ENCODE measurements at places on chromosomes 1 and 21.
A peak's percentile ranks its signal among the peaks of the same experiment; 100 is the strongest.

DNA sequence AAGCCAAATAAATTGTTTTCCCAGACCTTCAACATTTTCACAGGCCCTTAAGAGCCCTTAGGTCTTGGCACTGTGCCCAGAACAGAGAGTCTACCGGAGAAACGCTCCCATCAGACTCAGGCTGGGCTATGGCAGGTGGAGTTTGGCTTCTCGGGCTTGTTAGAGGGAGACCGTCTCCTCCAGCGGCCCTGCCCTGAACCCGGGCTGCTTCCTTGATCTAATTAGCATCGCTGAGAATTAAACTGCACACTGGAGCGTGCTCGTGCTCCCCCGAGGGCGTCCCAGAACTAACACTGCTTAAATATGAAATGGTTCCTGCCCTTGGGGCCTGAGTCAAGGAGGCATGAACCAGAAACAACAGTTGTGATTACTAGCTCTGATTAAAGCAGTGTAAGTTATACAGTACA, 634.4 kb downstream of the MATN1 start:
- DNase-seq: no peak

DNA sequence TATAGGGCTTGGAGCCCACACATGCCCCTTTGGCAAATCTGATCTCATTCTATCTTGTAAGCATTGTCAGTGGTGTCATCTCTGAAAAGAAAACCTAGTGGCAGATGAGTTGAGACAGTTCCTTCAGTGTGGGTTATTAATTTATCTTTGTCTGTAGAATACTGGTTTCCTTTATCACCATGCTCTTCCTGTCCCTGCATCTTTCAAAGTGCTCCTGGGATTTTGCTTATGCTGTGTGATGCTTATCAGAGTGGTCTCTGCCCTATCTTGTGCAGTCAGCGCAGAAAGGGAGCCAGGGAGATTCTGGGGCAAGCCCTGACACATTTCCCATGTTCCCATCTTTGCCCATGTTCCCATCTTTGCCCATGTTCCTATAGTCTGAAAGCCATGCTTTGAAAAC, 402.9 kb downstream of the RWDD3 start:
- no peak for DNase-seq

DNA sequence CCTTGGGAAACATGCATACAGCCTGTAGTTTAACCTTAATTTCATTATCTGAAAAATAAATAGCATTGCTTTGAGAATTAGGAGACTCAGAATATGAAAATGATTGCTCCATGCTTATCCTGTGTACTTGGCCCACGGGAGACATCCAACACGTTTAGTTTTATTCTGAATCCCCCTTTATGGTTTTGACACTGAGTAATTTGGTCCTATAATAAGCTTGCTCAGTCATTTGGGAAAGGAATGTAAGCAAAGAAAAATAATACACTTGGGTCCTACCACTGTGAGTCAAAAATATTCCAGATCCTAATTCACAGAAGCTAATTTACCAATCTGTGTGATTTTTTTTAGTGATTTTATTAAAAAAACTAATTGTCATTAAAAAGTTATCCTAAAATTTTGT, 557.3 kb downstream of the USP25 start:
- DNase-seq: no peak

DNA sequence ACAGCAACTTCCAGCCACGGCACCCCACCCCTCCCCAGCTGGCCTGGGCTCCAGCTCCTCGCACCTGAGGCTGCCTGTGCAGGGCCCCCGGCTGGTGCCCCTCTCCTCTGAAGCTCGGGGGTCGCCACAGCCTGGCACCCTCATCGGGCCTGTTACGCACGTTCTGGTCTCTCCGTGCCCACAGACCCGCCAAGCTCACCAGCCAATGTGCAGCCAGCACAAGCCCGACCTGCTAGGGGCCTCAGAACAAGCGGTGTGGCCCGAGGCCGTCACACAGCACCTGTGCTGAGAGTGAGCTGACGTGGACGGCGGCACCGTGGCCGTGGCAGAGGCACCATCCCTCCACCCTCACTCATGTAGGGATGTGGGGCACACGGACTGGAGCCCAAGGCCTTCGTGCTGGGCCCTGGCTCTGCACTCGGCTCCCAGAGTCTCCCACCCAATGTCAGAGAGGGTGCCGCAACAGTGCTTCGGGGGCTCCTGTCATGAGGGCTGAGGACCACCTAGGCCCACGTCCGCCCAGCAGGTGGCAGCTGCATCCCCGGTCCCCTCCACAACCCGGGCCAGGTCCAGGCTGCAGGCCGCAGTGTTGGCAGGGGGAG, 4.4 kb upstream of the SAMD11 start:
- no peak for DNase-seq

DNA sequence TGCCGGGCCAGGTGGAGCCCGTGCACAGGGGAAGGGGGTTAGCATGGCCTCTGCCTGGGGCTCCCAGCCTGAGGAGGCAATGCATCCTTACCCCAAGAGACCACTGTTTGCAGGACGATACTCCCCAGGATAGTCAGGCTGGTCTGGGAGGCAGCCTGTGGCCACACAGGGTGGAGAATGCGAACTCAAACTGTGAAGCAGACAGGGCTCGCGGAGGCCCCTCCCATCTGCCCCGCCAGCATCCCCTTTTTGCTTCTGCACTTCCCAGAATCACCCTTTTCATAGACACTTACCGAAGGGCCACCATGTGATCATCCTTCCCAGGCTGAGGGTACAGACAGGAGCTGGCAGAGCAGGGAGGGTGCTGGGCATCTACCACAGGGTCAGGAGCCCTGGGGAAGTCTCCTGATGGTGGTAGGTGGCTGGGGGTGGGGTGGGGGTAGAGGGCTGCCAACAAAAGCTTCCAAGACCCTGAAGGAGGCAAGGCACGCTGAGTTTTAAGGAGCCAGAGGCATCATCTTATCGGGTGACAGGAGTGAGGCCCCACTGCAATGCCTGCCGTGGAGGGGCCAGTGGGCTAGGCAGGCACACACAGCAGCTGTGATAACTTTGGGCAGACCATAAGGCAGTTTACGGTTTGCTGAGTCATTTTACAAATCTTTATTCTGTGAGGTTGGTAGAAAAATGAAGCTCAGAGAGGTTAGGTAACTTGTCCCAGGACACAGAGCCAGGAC, 31.3 kb upstream of the BTG2 start:
- no peak for DNase-seq

GRCh38 chr21:46051821-46052675, 45.9 kb upstream of the COL6A2 start:
- no peak for DNase-seq

DNA sequence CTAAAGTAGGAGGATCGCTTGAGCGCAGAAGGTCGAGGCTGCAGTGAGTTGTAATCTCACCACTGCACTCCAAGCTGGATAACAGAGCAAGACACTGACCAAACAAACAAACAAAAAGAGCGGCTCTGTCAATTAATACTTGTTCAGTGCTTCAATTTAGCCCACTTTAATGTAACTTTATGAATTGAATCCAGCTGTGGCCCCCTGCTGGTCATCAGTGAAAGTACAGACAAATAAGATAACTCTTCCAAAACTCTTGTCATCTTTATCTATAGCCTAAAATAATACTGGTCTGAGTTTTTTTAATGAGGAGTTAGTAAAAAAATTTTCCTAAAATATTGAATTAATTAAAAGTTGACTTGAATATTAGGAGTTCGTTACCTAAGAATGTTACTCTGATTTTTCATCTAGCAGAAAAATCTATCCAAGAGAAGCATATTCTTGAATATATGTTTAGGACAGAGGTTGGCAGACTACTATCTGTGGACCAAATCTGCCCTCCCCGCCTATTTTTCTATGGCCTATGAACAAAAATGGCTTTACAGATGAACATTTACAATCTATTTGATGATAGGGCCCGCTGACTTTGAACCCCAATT, 26.1 kb downstream of the ATP5PF start:
- DNase-seq: peak; percentile 13

- DNase-seq: no peak
Observed at GRCh38 chr1:152880907-152881306, 2.8 kb downstream of the SMCP start.

DNA sequence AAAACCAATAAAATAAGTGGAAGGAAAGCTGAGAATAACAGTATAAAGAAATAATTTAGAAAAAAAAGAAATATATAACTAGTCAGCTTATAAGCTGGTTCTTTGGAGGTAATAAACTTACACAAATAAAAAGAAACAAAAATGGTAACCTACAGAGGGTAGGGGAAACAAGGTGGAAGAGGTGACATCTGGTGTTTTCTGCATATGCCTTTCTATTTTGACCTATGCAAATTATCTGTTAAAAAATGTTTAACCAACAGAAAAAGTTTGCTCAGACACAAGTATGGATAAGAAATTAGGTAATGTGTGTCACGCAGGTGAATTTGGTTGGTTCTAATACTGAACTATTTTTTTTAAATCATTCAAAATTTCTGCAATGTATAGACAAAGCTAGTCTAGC, 53.6 kb upstream of the DMRTA2 start:
- DNase-seq: no peak

GRCh38 chr1:55055951-55056631, 16.7 kb downstream of the PCSK9 start:
- no peak for DNase-seq

DNA sequence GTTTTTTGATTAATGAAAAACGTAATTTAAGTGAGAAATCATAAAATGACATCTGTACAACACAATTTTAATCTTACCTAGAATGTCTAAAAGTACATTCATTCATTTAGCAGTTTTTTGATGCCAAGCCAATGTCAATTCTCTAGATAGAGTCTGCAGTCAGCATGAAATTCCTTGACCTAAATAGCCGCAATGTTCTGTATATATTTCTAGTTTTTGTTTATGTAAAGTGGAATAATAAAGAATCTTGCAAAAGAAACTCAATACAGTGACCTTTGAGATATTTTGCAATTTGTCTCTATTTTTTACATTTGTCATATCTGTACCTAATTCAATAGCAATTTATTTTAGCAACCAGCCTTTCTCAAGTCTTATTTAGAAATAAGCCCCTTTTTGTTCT, 176.0 kb downstream of the ATP6V1G3 start:
- DNase-seq: no peak

DNA sequence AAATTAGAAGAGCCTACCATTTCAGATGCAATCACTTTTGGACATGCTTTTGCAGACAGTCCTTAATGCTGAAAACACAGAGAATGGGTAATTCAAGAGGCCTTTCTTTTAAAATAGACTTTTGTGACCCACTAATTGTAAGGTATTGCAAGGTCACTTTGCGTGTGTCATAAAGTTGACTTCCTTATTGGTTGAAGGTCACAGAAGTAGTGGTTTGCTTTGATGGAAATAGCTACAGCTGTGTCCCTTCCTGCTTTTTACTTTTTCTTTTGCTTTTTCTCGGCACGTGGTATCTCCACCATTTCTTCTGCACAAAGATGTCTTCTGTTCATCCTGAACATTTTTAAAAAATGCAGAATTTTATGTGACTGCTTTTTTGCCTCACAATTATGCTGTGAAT, 146.8 kb downstream of the DYRK1A start:
- no peak for DNase-seq

GRCh38 chr1:233435622-233436021, 108.1 kb downstream of the MAP3K21 start:
- no peak for DNase-seq

DNA sequence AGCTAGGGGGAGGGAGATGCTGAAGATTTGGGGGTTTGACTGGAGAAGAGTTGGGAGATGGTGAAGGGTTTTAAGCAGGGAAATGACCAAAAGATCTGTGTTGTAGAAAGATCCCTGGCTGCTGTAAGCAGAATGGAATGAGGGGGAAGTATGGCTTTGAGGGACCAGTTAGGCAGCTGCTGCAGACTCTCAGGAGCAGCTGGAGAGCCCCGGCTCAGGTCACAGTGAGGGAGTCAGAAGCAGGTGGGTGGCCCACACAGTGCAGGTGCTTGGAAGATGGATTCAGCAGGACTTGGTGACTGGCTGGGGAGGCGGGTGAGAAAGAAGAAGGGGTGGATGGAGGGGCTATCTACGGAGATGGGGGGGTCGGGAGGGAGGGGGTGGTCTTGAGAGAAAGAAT, 35.7 kb downstream of the EDN2 start:
- no peak for DNase-seq

- no peak for DNase-seq
Observed at GRCh38 chr1:5617546-5617945, 374.7 kb downstream of the NPHP4 start.

- DNase-seq: no peak
Observed at GRCh38 chr1:15001317-15001915, 152.1 kb upstream of the TMEM51 start.

DNA sequence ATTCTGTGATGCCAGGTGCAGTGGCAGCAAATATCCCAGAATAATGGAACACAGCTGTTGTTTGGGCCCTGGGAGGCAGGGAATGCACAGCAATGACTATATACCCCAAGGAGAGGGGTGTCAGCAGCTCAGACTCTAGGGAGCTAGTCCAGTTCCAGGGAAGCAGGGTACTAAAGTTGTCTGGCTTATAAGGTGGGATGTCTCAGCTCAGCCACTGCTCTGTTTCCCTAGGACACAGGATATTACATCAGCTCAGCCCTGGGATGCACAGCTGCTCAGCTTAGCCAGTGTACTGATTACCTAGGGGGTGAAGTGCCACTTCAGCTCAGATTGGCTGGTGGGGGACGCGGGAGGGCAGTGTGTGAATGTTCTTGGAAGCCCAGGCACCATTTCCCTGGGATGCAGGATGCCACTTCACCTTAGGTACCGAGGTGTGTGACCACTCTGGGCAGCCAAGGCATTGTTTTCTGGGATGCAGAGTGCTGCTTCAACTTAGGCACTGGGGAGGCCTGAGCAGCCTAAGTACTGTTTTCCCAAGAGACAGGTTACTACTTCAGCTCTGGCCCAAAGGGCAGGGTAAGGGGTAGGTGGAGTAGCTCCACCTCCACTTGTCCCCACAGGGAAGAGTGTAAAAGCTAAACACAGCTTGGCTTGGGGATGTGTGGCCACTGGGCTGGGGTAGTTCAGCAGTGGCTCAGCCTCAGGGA, 59.4 kb downstream of the DIPK1A start:
- no peak for DNase-seq

DNA sequence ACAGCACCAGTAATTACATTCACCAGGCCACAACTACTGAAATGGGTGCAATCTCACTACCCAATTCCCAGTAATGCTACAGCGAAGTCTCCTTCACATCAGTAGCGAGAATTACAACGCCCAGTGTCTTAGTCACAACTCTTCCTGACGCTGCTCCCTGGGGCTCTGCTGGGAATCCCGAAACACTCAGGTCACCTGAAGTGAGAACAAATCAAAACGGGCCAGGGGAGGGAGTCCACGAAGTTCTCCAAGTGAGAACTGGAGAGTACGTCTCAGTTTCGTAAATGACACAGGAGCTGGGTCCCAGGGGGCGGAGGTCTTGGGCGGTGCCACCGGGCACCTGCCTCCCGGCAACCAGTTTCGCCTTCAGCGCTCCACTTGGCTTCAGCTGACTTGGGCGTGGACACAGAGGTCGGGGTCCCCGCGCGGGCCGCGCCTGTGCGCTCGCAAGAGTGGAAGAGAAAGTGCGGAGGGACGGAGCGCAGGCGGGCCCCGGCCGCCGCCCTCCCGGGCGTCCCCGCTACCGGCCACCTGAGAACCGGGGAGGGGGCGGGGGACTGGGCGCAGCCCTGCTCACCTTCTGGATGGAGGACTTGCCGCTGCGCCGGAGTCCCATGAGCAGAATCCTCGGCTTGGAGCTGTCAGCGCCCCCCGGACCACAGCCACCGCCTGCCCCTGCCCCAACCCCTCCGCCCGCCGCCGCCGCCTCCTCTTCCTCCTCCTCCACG, 575 bp downstream of the RRAGC start:
- DNase-seq: peak; percentile 9

- DNase-seq: no peak
Observed at GRCh38 chr1:198671136-198671535, 32.3 kb downstream of the PTPRC start.

GRCh38 chr1:60343736-60344135, 270.2 kb upstream of the C1orf87 start:
- DNase-seq: no peak

GRCh38 chr21:41460578-41461527, 34.8 kb downstream of the MX1 start:
- DNase-seq: peak; percentile 8

Data from stimulated activated CD8-positive, alpha-beta memory T cell treated with anti-CD3 and anti-CD28 coated beads, Interleukin-15, amount 100 ng/mL, for 4 hours (primary cell).